Astrocyte (in vitro differentiated cells and primary cell): ENCODE measurements at places on chromosomes 7 and 10. TPM values are rescaled to one million over a fixed set of nuclear protein-coding genes. Genes with fewer than 3 reads are reported as not detected.

The MEOX2 gene
- not detected in 2 replicates for total RNA-seq

- peak; percentile 55 for DNase-seq
Measured at GRCh38 chr7:36712015-36712414, 12.3 kb downstream of the AOAH start.

DNA sequence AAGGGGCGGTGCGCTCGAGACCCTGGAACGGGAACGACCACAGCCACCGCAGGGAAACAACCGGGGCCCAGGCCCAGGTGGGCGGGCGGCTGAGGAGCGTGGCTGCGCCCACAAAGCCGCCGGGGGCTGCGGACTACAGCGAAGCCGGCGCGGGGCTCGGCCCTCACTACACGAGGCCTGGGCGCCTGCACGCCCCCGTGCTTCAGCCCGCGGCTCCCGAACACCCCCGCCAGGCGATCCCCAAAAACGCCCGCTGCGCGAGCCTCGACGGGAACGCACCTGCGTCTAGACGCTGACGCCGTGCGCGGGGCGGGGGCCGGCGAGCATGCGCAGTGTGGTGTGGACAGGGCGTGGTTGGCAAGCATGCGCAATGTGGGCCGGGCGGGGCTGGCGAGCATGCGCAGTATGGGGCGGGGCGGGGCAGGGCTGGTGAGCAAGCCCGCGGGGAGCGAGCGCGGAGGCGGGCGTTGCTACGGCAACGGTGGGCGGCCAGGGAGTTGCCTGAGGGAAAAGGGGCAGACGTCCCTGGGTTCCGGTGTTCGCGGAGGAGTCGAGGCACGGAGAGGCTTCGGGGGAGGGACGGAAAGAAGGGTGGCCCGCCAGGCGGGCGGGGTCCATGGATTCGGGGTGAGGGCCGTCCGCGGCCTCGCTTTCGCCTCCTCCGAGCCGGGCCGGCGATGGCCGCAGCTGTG is at the start of gene RNF32:
TSS of gene RNF32 (plus strand) at position 518 of the 692 bp plus-strand sequence. CDS start 3,104 bp downstream, outside the sequence.
- peak; percentile 76 for DNase-seq

The UCMA gene
- total RNA-seq = not detected in 2 replicates

- no peak for DNase-seq
Measured at GRCh38 chr7:148336411-148336810, 254.2 kb upstream of the C7orf33 start.

DNA sequence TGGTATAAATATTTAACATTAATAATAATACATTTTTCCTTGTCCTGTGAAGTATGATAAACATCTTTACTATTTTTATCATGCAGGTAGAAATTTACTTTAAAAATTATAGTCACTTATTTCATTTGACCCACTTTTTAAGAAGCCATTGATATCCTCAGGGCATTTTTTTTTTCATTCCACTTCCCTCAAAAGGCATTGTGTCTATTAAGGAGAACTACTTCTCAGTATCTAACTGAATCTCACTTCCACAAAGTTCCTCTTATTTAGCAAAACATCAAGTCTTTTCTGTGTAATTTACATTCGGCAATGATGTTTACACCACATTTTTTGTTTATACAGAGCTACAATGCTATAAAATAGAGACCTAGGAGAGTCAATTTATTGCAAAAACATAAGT is 388.2 kb upstream of the AKR1E2 start:
- DNase-seq = no peak

DNA sequence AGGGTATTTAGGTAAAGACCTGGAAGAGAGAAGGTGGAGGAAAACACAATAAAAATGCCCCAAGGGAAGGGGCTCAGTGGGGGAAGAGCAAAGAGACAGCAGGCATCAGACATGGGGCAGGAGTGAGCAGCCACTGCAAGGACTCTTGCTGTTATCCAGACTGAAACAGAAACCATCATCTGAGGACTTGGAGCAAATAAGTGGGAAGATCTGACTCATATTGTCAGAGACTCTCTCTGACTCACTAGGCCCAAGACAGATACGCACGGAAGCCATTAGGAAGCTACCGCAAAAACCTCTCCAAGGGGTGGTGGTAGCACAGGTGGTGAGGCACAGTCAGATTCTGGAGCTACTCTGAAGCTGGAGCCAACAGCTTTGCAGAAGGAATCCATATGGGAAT is 110.7 kb downstream of the RNF32 start:
- DNase-seq = peak; percentile 99

- DNase-seq = no peak
Measured at GRCh38 chr10:108184114-108184513, 1019.6 kb upstream of the SORCS1 start.

The ITGB8 gene
- total RNA-seq = 10.8 and 11.1 TPM in 2 replicates

DNA sequence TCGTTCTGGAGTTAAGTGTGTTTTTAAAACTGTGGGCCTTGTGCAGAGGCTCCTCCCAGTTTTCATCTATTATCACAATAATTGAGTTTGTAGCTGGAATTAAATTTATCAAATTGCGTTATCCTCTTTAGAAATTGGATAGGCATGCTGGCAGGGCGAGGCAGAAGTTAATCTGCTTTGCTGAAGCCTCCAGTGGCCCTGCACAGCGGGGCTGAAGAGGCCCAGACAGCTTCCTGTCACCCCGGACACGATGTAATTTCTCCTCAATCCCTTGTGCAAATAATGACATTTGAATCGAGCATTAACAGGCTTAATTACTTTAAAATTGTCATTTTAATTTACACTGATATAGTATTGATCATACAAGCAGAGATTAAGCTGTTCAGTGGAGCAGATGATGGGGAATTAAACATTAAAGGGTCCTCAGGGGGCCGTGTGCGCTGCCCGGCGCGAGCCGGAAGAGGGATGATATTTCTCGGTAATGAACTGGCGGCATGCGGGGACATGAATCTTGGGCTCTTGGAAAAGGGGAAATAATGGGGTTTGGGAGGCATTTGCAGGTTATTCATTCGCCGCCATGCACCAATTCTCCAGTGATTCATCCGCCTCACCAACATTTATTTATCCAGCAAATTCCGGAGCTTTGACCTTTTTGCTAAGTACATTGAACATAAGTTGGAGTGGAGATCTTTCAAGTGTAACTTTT is 118.5 kb downstream of the NKX6-2 start:
- peak; percentile 79 for DNase-seq

DNA sequence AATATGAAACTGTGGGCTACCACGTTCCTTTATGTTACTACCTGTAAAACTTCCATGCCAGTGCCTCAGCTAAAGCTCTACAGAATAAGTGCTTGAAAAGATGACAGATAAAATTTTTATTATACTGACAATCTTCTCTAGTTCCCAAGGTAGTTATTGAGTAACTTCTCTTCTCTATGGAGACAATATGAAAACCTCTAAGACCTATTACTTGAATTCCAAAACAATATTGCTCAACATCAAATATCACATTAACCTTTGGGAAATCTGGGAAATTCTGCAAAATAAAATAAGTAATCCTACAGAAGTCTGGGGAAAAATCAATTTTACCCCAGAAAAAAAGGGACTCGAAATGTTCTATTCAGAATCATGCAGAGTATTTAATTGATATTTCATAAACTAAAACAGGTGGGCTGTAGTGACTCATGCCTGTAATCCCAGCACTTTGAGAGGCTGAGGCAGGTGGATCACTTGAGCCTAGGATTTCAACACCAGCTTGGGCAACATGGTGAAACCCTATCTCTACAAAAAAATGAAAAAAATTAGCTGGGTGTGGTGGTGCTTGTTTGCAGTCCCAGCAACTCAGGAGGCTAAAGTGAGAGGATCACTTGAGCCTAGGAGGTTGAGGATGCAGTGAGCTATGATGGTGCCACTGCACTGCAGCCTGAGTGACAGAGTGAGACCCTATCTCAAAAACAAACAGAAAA is 23.8 kb upstream of the ANK3 start:
- DNase-seq = no peak

DNA sequence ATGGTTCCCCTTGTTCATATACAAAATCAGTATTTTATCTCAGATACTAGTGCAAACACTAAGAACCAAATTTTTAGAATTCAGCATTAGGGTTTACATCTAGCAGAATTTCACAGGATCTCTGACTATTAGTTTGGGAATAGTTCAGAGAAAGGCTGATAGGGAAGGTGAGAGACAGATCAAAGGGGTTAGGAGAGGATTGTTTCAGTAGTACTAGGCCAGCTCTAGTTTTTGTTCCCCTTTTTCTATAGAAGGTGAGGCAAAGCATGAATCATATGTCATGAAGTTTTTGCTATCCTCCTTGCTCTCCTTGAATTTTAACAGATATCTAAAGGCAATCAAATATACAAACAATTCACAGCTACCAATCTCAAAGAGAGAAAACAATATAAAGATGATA is 26.1 kb upstream of the CTNNA3 start:
- no peak for DNase-seq

The TLX1 gene
- total RNA-seq = not detected in 2 replicates
